ENCODE measurements at places on chromosomes 2 and 18. TPM values are rescaled to one million over a fixed set of nuclear protein-coding genes. Genes with fewer than 3 reads are reported as not detected.

GRCh38 chr2:210593166-210593565 is 36.8 kb downstream of the CPS1 start:
- no peak for DNase-seq

DNA sequence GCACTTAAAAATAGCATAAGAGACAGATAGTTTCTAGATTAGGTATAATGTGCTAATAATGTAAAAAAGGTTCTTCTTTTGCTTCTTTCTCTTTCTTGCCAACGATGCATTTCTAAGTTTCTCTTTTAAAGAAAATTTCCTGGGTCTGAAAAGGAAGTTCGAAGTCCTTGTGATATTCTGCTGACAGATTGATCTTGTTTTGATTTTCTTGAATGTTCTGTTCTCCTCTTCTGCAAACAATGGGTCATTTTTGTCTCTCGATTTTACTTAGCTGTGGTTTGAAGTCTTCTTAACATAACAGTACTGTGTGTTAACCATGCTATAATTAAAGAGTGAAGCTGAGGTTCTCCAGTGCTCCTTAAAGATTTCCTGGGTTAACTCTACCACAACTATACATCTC is 61.1 kb upstream of the ACYP2 start:
- no peak for DNase-seq

DNA sequence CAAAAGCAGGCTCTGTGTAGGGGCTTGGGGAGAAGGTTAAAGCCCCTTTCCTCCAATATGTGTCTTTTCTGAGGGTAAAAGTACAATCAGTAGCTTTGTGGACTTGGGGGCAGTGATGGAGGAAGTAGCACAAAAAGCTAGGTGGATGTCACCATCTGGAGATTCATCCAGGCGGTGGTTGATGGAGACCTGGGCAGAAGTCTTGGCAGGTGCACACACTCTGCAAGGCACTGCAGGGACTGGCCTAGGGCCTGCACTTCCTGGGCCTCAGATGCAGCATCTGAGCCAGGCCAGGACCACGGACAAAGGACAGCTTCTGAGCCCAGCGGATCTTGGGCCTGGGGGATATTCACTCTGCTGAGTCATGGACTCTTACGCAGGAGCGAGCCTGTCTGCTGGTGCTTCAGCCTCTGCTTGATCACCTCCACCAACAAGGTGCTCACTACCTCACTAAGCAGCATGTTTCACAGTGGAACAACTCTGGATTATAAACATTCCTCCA is 391.1 kb downstream of the TNS1 start:
- no peak for DNase-seq

DNA sequence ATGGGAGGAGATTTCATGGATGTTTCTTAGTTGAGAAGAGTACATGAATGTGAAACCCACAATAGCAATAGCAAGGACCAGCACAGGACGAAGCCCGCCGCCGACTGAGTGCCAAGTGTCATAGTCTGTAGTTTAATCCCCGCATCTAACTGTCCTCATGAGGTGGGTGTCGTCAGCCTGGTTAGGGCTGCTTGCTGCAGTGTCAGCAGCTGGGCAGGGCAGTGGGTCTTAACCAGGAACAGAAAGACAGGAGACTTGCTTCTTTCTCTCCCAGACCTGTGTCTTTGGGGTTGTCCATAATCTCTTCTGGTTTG is 146.6 kb downstream of the VAPA start:
- DNase-seq: peak; percentile 70

GRCh38 chr2:202149155-202149762 is 76.2 kb downstream of the KIAA2012 start:
- peak; percentile 63 for DNase-seq

- DNase-seq: no peak
These were observed 252.8 kb downstream of the TMX3 start for GRCh38 chr18:68462148-68462547.

DNA sequence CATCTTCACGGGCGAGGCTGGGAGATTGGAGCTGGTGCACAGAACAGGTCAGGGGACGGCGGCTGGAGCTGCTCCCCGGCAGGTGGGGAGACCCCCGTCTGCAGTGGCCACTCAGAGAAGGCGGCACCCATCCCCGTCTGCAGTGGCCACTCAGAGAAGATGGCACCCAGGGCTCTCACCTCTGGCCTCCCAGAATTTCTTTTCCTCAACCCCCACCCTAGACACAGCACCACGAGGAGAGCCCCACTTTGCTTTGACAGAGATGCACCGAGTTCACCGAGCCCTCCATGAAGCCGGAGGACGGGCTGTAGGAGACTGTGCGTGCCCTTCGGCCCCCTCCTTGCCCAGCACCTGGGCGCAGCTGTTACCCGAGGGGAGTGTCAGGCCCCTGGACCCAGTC is 201.6 kb upstream of the SALL3 start:
- no peak for DNase-seq

DNA sequence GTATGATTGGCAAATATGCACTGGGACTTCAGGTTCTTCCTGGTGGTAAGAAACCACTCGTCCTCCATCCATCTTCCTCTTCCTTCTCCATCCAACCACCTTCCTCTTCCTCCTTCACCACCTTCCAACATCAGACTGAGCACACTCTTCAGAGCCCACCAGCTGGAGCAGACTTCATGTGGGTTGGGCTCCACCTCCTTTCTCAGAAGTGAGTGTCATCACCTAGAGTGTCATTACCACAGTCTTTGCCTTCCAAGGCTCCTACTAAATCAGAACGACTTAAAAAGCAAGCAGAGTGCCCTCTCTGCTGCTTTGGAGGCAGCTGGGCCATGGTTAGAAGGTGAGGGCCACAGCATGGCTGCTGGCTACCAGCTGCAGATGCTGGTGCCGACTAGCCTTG is 171.6 kb downstream of the SH3RF3 start:
- no peak for DNase-seq

DNA sequence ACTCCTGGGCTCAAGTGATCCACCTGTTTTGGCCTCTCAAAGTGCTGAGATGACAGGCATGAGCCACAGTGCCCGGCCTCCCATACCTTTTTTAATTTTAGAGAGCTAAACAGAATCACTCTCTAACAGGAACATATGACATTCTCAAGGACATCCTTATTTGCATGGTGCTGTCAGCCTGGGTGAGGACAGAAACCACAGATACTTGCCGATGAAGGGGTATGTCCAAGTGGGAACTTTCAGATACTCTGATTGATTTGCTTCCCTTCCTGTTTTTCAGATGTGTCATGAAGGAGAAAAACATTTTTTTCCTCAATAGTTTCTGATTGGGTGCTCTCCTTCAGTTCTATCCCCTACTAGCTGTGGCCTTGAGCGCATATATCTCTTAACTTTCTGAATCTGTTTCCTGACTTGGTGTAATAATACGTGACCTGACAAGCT is 49.6 kb downstream of the MYO3B start:
- DNase-seq: no peak

GRCh38 chr18:44473394-44474066 is 207.2 kb upstream of the SETBP1 start:
- DNase-seq: no peak

- DNase-seq: no peak
These were observed 25.5 kb upstream of the SPTBN1 start for GRCh38 chr2:54430649-54431048.

GRCh38 chr2:197657562-197657961 is 17.8 kb downstream of the RFTN2 start:
- DNase-seq: no peak

DNA sequence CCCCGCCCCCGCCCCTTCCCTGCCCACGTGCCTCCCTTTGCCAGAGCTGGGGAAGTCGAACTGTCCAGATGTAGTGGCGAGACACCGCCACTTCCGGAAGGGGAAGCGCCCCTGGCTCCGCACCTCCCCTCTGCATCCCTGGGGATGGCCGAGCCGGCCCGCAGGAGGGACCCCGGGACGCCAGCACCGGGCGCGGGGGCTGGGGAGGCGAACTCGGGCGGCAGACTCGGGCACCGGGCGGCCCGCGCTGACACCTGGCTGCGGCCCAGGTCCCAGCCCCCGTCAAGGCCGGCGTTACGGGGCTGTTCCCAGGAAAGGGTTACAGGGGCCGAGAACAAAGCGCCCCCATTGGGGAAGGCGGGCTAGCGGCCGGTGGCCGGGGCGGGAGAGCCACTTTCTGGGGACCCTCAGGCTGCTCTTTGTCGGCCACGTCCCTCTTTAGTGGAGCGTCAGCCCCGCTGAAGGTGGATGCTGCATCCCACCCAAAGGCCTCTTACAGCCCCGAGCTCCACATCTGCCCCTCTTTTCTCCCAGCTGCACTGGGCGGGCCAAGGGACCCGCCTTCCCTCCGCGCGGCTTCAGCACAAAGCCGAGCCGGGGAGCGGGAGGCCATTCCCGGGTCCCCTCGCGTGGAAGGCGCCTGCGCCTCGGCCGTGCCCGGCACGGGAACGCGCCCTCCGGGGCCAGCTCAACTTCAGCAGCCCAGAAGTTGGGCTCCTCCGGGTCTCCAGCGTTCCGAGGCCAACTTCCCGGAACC is 1.3 kb downstream of the SDC1 start:
- no peak for DNase-seq

GRCh38 chr18:47500930-47501329 is 249.5 kb upstream of the SKOR2 start:
- no peak for DNase-seq

DNA sequence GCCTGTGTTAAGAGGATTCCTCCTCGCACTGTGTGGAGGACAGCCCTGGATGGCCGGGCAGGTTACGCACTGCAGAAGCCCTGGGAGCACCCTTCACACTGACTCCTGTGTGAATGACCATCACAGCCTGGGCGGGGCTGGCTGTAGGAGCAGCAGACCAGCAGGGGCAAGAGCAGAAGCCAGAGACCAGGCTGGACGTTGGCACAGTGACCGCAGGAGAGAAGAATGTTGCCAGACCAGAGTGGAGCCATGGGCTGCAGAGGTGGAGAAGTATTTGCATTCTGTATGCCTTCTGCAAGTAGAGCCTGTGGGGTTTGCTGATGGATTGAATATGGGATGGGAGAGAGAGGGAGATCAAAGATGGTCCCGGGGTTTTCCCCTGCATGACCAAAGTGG is 23.1 kb downstream of the LRRFIP1 start:
- DNase-seq: no peak

- DNase-seq: no peak
These were observed at the start of gene CD8A for GRCh38 chr2:86790676-86791572. CD8A (minus strand) TSS chr2:86790913; CDS start chr2:86790825, 88 bp downstream.

DNA sequence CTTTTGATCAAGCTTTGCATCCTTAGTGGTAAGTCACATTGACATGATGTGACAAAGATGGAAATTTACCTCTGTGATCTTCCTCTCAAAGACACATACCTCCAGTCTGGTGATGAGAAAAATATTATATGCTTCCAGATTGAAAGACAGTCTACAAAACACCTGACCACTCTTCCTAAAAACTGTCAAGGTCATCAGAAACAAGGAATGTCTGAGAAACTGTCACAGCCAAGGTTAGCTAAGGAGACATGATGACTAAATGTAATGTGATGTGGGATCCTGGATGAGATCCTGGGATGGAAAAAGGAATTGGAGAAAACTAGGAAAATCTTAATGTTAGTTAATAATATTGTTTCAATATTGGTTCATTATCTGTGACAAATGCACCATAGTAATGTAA is 226.6 kb upstream of the ST6GAL2 start:
- DNase-seq: no peak

DNA sequence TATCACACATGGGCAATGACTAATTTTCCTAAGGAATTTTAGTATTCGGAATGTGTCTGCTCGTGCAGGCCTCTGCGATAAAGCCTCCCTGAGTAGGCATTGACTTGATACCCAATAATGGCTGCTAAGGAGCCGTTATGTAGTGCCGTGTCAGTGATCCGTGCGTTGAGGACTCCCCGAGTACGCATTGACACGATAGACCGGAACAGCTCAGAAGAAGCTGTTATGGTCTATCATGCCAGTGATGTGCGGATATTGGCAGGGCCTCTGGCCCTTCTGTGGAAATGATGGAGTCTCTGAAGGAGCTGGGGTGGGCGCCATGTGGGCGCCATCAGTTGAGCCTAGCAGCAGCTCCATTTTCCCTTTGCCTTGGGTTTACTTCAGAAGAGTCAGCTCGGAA is 29.1 kb downstream of the ZEB2 start:
- no peak for DNase-seq

GRCh38 chr2:128424406-128425171 is 105.9 kb upstream of the HS6ST1 start:
- peak; percentile 74 for DNase-seq

DNA sequence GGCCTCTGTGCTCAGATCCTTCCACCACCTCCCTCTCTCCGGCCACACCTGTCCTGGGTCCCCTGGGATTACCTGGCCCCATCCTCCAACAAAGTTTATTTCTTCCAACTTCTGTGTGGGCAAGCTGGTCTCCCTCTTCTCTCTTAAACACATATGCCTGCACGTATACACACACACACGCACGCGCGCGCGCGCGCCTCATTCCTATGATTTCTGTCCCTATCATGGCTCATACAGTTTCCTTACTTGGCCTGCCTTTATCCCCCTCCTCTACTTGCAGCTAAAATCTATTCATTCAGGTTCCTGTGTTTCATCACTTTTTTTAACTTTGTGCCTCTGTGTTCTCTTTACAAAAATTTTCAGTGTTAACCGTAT is 96.4 kb downstream of the LOXHD1 start:
- DNase-seq: no peak

DNA sequence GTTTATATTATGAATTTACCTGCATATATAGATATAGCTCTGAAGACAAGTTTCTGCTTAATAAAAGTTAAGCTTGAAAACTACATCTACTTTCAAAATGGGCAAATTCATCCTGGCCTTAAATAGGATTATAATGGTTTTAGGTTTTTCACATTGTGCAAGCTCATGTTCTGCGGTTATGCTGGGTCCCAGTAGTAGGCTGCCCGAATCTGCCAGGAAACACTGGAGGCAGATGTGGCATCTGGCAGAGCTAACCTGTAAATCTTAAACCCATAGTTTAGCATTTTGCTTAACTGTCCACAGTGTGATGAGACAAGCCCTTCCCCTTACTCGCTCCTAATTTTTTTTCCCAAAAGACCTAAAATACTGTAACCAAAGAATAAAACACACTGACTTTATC is 234.2 kb downstream of the TCF4 start:
- DNase-seq: no peak

DNA sequence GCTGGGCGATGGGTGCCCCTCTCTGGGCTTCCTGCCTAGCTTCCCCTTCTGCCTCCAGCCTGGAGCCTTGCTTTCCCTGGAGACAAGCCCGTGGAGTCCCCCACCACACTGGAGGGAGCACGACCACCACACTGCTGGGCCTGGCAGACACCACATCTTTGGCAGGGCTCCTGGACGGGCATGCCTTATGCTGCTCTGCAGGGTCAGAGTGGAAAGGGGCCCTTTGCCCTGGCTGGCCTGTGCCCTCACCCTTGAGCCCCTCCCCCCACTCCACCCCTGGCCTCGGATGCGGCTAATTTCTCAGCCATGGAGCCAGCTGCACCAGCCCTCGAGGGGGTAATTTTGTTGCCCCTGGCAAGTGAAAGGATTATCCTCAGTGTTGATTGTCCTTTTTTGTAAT is 194.5 kb downstream of the LOXHD1 start:
- DNase-seq: peak; percentile 49

C2orf69 gene
- 10.9 TPM for total RNA-seq

TMEM163 gene
- total RNA-seq: 0.72 TPM

TRIM43 gene
- not detected for total RNA-seq

RIT2 gene
- total RNA-seq: not detected

GAL3ST2 gene
- total RNA-seq: not detected

NEU2 gene
- total RNA-seq: 6.2 TPM

NT5C1B gene
- not detected for total RNA-seq

GPAT2 gene
- 2.9 TPM for total RNA-seq
